Suppressor macrophage treated with lipopolysaccharide for 1 hour (primary cell): ENCODE measurements at places on chromosomes 6 and 20.

GRCh38 chr20:58690396-58691135 lies 2.0 kb upstream of the NPEPL1 start:
- peak; percentile 53 for DNase-seq

GRCh38 chr6:161919691-161920090 lies 645.8 kb upstream of the AGPAT4 start:
- DNase-seq = no peak

- DNase-seq = no peak
Observed at GRCh38 chr6:34589691-34590090, 33.6 kb upstream of the SPDEF start.

- DNase-seq = no peak
Observed at GRCh38 chr20:48054051-48054450, 268.8 kb upstream of the SULF2 start.

- DNase-seq = no peak
Observed at GRCh38 chr20:48995589-48995988, 50.5 kb upstream of the CSE1L start.

- DNase-seq = no peak
Observed at GRCh38 chr20:37991908-37992307, 41.3 kb downstream of the TTI1 start.

DNA sequence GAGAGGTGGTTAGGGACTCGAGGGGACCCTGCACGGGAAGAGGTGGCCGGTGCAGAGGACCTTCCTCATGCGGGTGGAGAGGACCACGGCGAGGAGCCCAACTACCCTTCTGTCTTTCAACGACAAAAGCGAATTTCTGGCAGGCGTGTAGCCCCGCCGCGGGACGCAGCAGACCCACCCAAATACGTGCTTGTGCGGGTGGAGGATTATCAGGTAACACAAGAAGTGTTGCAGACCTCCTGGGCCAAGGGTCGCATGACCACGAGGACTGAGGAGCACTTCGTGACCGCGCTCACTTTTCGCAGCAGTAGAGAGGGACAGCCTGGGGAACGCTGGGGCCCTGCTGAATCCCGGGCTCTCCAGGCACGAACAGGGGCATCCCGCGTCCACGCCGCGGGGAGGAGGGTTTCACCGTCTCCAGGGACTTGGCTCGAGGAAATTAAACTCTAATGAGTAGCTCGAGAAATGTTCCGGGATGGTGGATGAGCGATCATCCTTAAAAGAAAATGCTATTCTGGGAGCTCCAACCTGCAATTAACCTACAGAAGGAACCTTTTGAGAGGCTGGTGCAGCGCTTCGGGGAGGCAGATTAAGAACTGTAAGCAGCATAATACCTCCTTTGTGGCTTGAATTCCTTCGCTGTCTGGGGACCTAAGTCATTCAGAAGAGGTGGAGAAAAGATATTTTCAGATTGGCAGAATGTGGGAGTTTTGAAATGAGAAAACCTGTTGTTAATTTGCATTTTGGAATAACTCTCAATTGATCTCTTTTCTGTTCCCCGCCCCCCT lies 804 bp downstream of the C6orf141 start:
- peak; percentile 33 for DNase-seq

GRCh38 chr6:159493898-159494585 lies 199.0 kb downstream of the SOD2 start:
- DNase-seq = no peak

DNA sequence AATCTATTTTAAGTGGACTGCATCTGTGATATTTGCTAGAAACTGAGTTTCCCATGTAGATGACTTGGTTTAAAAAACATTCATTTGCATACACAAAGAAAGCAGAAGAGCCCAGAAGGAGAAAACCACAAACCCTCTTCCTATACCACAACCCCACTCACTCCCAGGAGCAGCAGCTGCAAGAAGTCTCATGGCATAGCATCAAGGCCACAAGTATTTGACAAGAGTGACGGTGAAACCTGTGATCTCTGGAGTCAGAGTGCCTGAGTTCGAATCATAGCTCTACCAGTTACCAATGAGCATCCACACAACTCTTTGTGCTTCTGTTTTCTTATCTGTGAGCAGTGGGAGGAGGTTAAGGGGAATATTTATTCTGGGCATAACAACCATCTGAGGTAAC lies 44.7 kb upstream of the SIRPG start:
- peak; percentile 87 for DNase-seq

DNA sequence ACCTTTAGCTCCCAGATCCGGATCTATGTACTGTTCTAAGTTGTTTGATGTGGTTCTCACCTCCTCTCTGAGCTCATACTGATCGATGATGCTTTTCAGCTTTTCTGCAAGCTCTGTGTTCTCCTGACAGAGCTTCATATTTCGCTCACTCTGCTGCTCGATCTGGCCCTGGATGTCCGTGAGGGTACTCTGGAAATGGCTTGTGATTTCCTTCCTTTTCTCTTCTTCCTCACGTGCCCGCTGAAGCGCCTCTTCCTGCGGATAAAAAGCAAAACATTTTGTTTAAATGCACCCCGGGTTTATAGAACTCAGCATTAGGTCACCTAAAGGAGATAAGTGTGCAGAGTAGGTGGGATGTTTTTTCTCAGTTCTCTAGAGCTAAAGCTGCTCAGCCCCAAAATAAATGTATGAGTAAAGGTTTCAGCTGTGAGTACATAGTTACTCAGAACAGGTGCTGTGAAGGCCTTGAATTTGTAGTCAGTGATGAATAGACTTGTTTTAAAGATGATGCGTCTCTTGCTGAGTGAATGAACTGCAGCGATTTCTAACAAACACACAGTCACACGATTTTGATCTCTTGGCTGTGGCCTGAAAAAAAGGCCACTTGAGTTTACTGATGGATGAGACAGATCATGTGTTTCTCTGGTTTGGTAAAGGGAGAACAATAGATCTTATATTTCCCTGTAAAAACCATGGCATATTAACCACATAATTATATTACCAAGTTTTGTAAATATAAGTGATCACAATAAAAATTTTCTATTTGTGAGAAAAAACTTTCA lies 29.1 kb downstream of the TXLNB start:
- DNase-seq = no peak

GRCh38 chr6:114783083-114783482 lies 440.3 kb upstream of the HS3ST5 start:
- no peak for DNase-seq

- no peak for DNase-seq
Observed at GRCh38 chr6:46746696-46747095, at the start of gene ANKRD66. ANKRD66 (plus strand) TSS chr6:46746933; CDS start chr6:46751949, 5,016 bp downstream.

DNA sequence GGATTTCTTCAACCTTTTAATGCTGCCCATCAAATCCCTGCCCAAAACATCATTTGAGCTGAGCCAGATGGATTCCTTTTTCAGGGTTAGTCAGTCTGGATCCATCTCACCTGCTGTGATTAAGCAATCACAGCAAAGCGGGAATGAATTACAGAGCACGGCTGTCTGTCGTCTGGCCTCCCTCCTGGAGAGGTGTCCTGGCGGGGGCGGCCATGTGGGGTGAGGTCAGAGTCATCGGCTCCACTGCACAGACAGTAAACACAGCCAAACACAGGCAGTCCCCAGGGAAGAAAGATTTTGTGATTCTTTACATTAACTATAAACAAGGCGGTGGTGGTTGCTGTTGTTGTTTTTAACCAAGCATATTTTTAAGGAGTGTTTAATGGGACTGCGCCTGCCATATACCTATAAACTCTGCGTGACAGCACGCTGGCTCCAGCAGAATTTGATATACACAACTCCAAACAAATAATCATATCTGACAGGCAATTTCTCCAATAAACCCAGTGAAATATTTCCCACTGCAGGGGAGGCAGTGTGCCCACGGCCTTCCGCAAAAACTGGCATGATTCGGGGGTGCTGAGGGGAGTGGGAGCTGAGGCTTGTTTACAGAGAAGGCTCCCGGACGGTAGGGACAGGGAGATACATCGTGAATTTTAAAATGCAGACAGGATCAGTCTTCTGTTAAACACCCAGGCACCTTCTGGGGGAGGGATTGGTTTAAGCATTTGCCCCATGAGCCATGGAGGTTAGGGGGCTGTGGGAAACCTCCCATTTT lies 232.0 kb upstream of the PMEPA1 start:
- no peak for DNase-seq

DNA sequence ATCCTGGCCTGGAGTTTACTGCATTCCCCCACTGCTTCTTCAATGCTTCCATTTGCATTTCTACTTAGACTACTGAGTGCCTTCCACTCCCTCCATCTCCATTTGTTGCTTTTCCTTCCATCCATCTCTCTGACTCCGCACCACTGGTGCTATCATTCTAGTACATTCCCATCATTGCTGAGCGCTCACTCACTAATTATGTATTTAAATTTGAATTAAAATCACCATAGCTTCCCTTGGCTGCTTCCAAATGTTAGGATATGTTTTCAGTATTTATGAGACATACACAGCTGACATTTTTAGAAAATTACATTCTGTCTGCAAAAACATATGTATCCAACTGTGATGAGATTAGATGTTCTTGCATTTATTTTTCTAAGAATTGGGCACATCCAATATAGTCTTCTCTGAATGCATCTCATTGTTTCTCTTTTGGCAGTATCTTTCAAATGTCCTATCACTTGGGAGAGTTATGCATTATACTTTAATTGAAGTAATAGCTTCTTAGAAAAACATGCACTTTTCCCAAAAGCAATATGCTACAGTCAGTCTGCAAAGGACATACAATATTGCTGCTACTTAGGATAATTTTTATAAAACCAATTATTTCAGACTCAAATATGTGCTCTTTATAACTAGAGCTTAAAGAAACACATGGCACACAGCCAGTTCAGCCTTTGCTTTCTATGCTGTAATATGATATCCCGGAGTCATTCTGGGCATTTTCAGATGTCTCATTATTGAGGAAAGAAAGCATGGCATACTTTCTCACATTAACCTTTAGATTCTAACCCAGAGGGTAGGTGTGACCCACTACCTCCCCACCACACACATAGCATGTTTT lies 12.1 kb upstream of the COL21A1 start:
- DNase-seq = no peak

DNA sequence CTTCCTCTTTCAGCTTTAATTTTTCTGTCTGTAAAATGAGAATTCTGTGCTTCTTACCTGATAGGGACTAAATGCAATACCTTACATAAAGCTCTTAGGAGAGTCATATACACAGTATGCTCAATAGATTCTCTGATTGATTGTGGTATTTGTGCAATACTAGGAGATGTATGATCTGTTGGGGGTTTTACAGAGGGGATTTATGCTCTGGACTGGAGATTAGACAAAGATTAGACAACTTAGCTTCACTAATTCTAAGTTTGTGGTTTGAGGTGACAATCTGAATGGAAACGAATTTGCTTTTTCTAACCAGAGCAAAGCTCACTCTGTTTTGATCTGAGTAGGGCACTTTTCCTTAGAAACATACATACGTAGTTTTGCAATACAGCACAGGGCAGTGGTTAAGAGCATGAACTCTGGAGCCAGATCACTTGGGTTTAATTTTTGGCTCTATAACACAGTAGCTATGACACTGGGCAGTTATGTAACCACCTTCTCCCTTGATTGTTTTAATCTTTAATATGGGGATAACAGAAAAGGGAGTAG lies 126.2 kb downstream of the RNF144B start:
- DNase-seq = no peak

DNA sequence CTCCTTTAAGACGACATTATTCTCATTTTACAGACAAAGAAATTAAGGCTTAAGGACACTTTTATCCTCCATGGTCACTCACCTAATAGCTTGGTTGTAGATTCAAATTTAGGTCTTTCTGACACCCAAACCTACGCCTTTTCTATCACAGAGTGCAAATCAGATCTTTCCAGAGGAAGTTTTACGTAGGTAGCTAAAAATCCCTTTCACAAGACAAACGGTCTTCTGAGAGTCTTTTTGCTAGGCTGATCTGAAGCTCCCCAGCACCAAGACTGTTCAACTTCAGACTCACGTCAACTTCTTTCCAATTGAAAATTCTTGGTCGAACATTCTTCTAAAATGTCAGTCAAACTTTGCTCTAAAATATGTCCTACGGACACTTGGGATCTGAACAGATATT lies 46.5 kb downstream of the BLOC1S5 start:
- DNase-seq = no peak

GRCh38 chr6:90835596-90836212 lies 248.8 kb upstream of the MAP3K7 start:
- no peak for DNase-seq

GRCh38 chr20:5675103-5676091 lies 74.8 kb upstream of the SHLD1 start:
- DNase-seq = peak; percentile 65

- no peak for DNase-seq
Observed at GRCh38 chr20:14758356-14758755, 420.9 kb upstream of the FLRT3 start.

DNA sequence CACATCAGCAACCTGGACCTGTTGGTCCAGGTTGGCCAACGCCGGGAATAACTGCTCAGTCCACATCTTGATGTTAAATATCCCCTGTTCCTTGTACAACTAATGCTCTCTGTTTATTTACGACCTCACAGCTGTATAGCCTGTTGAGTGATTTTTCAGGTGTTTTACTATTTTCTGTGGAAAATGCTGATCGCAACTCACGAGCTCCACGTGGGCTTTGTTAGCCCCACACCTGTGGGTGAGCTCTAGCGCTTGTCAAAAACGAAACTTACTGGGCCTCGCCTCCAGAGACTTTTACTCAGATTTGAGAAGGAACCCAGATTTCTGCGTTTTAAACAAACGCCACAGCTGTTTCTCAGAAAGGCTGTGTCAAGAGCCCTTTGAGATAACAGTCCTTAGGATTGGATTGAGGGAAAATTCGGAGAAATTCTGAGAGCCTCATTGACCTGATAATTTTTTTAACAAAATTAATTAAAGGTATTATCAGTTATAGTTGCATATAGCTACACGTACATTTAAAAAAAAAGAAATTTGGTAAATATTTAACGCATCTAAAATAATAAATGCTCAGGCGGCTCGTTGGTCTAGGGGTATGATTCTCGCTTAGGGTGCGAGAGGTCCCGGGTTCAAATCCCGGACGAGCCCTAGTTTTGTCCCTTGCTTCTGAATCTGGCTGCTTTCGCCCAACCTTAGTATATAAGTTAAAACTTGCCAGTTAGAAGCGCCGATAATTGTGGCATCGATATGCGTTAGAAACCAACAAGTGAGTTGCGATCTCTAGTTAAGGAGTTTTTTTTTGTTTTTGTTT lies 16.7 kb downstream of the HMGN4 start:
- DNase-seq = peak; percentile 63

- no peak for DNase-seq
Observed at GRCh38 chr6:47026679-47027078, 15.5 kb downstream of the ADGRF1 start.

DNA sequence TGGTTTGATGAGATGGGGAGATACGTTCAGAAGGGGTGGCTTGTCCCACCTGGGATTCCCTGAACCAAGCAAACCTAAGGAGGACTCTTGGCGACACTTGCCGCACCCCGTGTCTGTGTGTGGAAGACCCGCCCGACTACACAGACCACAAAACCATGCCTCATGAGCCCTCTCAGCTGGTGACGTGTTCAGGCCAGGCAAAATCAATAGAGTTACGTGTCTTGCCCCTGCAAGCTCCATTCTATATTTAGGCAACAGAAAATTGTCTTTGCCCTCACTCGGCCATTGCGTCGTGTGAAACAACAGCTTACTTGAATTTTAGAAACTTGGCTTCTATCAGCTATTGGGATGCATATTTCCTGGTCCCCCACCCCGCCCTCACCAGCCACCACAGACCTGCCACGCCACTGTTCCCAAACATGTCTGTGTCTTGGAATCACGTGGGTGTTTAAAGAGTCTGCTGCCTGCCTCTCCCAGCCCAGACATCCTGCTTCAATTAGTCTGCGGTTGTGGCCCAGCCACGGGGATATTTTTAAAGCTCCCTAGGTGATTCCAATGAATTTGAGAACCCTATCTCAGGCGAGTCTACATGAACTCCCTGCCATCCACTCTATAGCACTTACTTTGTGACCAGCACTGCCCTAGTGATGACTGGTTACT lies 279.2 kb upstream of the EXOC2 start:
- DNase-seq = no peak

GRCh38 chr6:104558746-104559145 lies 301.0 kb downstream of the HACE1 start:
- no peak for DNase-seq
